ENCODE measurements at places on chromosomes 12 and 14.
A peak's percentile ranks its signal among the peaks of the same experiment; 100 is the strongest.

- no peak for DNase-seq
These were observed 6.4 kb downstream of the SSH1 start for GRCh38 chr12:108850854-108851573.

GRCh38 chr12:107864235-107864634 lies 89.7 kb downstream of the ASCL4 start:
- no peak for DNase-seq

DNA sequence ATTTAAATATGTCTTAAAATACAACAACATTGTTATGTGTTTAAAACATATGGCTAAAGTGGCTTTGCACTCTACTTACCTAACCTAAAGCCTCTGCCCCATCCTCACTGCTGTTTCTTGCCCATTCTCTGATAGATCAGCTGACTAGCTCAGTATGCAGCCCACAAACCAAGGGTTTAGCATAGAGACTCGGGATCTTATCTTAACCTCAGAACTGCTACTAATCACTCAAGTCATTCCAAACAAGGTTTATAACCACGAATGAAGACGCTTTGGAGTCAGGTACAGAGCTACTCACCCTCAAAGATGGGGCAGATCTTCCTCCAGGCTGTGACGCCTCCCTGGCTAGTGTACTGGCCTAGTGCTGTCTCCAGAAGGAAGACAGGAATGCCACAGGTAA lies 19.3 kb downstream of the SLC6A13 start:
- DNase-seq, result no peak

DNA sequence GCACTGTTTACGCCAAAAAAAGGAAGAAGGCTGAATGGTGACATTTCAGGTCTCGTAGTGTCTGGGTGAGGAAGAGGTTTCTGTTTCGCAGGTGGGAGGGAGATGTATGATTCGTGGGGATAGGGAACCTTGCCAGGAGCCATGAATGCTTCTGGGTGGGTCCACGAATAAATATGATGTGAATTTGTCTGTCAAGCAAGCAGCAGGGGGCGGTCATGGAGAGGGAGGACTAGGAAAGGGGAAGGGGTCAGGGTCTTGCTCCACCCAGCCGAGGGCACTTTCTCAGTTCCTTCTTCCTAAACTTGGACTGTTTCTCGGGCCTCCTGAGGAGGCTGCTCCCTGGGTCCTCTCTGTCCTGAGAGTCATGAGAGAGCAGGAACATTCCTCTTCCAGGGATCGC lies 72.5 kb downstream of the LGMN start:
- DNase-seq, result no peak

DNA sequence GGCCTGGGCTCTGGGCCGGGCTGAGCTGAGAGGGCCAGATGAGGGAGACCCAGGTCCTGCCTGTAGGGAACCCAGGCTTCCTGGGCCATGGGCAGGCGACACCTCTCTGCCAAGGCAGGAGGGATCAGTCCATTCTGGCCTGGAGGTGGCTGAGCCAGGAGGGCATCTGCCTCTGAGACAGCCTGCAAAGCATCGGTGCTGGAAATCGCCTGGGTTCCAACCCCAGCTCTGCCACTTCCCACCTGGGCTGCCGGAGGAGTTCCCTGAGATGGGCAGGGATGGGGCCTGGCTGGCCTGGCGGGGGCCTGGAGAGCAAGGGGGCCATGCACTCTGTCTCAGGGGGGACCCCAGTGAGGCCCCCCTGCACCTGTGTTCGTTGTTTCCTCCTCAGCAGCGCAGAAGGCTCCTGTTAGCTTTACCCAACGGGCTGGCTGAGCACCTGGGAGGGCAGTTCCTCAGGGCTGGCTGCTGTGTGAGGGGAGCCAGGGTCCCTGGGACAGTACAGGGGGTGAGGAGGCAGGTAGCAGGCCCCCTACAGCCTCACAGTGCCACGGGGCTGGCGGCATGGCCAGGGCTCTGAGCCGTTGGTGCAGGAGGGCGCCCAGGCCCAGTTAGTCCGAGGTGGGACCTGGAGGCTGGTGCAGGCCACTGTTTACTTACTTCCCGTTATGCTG lies 50.5 kb downstream of the KIF26A start:
- DNase-seq, result no peak

- no peak for DNase-seq
These were observed 485 bp upstream of the PSME1 start for GRCh38 chr14:24135584-24135833.

DNA sequence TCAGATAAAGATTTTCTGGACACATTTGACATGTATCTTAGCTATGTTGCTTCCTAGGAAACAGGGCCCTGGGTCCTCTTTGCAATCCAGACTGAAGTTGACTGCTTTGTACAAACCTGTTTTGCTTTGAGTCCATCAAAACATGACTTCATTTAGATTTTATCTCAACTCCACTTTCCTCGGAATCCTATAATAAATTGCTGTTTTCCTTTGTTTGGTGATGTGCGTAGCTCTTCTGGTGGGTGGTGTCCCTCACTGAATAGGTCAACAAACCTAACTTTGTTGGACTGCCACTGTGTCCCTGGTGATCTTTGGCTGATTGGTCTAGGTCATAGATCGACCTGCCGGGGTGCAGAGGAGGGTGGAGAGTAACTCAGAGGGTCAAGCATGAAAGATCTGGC lies 735 bp upstream of the P2RX7 start:
- no peak for DNase-seq

GRCh38 chr12:6607751-6608591 lies 792 bp upstream of the CHD4 start:
- DNase-seq, result peak; percentile 37

- DNase-seq, result no peak
These were observed 117.2 kb upstream of the FZD10 start for GRCh38 chr12:130044991-130045621.

GRCh38 chr12:82517027-82517426 lies 158.7 kb downstream of the METTL25 start:
- DNase-seq, result no peak

GRCh38 chr12:109701064-109701463 lies 12.6 kb upstream of the FAM222A start:
- no peak for DNase-seq

DNA sequence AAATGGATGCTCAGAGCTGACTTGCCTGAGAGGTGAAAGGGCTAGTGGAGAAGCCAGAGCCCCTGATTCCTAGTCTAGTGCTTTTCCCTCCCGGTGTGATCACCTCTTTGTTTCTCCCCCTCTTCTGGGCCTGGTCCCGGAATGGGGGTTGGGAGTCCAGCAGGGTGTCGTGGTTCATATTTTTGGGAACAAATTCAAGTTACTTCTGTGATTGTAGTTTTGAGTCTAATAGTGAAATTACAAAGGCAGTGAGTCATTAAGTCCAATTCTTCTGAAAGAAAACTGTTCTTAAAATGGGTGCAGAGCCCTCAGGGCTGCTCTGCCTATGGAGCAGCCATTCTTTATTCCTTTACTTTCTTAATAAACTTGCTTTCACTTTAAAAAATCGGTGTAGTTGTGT lies 7.6 kb downstream of the SUSD6 start:
- DNase-seq, result no peak

DNA sequence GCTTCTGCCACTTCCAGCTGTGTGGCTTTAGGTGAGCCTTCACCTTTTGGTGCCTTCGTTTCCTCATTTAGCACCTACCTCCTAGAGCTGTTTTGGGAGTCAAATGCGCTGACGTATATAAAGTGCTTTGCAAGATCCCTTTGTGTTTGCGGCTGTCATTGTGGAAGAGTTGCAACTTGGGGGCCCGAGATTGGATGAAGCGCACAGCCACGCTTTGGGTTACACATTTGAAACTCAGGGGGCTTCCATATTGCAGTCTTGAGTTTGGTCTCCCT lies 636 bp upstream of the ARL6IP4 start:
- DNase-seq, result no peak

DNA sequence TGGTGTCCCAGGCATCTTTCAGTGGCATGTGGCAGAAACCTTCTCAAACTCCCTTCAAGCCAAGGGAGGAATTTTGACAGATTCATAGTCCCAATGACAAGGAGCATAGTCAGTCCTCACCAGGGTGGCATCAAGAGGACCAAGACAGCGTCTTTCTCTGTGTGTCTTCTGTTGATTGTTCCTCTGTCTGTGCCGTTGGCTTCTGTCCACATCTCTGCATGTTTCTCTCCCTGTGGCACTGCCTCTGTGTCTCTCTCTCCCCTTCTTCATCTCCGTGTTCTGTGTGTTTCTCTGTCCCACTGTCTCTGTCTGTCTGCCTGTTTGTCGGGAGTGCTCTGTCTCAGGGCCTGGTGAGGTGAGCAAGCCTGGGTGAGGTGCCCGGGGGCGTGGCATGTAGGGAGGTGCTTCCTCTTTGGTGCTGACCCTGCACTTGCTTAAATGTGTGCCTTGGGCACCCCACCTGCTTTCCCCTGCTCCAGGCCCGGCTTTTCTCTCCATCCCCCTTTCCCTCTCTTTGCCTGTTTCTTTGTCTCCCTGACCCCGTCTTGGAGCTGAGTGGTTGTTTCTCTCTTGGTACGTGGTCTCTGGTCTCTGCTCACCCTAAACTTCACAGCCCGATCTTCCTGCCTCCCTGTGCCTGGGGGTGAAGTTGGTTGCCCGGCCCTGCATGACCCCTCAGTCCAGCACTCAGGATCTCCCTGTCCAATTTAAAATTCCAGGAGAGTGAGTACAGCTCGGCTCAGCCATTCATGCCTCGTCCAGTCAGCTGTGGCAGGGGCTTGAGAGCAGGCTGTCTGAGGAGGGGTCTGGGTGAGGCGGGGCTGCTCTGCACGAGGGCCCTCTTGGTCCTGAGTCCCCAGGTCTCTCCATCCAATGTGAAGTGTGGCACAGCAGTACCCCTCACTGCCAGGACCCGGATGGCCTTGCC lies 28.5 kb downstream of the JDP2 start:
- DNase-seq, result no peak

DNA sequence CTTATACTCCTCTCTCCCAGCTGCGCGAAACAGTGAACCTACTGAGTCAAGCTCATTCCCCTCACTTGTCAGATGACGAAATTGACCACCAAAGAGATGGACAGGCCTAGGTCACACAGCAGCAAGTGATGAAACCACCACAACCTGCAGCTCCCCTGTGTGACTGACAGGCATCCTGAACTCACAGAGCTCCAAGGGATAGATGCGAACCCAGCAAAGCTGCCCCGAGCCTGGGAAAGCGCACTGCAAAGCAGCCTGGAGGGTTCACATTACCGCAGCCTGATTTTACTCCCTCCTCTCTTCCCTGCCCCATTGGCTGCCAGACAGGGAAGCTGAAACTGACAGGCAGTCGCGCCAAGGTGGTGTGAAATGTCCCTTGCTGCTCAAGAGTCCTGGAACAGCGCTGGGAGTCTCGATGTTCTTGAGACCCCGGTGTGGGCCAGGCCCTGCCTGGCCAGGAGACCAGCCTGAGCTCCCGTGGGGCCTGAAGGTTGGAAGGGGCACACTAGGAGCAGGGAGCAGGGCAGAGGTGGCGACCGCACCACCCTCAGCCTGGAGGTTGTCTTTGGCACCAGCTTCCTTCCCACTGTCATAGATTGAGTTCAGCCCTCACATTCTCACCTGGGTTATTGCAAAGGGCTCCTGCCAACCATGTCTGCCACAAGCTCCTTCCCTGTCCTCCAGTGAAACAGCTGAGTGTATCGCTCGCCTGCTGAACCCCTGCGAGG lies 36.3 kb downstream of the SNRNP35 start:
- no peak for DNase-seq

GRCh38 chr12:49227713-49228112 lies 37.2 kb upstream of the TUBA1C start:
- DNase-seq, result no peak

DNA sequence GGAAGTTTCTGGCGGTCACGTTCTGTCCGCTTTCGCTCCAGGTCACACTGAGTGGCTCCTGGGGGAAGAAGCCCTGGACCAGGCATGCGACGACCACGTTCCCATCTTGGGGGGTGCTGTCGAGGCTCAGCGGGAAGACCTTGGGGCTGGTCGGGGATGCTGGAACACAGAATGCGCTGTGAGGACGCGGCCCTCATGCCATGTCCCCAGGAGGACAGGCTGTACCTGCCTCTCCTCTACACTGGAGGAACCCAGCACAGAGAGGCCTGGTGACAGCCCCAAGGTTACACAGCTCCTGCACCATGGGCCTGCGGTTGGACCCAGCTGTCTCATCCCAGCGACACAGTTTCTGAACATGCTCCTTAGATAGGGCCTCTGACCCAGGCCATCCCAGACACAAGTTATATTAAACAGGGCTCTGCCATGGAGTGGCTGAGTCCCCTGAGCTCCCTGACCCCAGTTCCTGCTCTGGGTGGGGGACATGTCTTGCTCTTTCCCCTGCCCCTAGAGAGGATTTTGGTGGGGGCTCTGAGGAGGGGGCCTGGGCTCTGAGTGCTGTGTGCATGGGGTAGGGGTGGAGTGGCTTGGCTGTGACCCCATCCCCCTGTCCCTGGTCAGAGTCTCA lies 62.0 kb downstream of the TMEM121 start:
- DNase-seq, result no peak

- no peak for DNase-seq
These were observed 221.3 kb downstream of the PIK3C2G start for GRCh38 chr12:18482601-18483120.

DNA sequence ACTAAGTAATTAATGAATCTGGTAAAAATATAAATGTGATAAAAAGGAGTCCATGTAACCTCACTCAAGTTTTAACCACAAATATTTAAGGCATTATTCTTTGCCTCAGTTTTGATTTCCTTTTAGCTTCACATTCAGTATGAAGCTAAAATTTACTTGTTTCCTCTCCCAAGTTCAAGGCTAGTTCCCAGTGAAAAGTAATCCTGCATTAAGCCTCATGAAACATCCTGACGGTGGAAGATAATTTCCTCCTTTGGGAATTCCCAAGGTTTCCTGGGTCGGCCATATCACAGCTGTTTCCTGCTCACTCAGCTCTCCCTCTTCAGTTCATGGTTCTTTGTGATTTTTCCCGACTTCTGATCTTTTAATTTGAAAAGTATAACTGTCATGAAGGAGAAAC lies 1256.8 kb upstream of the FLRT2 start:
- DNase-seq, result no peak

- no peak for DNase-seq
These were observed 164.4 kb downstream of the KICS2 start for GRCh38 chr12:64057706-64058105.

- peak; percentile 31 for DNase-seq
These were observed 35.1 kb downstream of the TMBIM6 start for GRCh38 chr12:49776413-49776812.

DNA sequence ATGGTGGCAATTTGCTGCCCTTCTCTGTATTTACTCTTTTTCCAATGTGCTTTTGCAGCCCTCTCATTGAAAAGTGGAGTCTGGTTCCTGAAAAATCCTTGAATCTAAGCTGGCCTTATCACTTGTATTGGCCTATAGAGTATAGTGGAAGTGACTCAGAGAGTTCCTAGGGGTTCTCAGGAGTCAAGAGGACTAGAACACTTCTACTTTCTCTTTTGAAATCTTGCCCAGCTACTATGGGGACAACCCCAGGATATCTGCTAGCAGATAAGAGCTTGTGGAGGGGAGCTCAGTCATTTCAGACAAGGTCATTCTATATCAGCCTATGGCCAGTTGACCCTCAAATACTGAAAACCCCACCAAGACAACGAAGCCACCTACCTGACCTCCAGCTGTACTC lies 26.7 kb upstream of the WSCD2 start:
- no peak for DNase-seq

GRCh38 chr14:51834240-51834639 lies 26.2 kb upstream of the GNG2 start:
- DNase-seq, result no peak

DNA sequence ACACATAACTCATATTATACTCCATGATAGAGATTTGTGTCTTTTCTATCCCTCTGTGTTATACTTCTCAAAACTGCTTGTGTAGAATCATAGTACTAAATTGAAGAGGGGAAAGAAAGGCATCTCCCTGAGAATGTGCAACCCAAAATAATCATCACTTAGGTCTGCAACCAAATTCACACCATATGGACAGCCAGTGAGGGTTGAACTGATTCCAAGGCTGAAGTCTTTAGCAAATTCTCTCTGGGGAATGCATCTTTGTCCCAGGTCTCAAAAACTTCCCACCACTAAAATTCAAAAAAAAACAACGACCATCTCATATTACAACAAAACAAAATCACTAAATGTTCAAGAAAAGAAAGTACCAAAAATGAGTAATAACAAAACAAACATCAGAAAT lies 11.0 kb downstream of the ZFC3H1 start:
- no peak for DNase-seq
